Sigmoid colon (tissue), 7 donors: ENCODE measurements at places on chromosomes 4 and X. TPM values are rescaled to one million over a fixed set of nuclear protein-coding genes. Genes with fewer than 3 reads are reported as not detected.

Gene GCNA
- 4.5 TPM for total RNA-seq

Gene PFKFB1
- 0.55 TPM for total RNA-seq

Gene OTUD6A
- not detected for total RNA-seq

Gene MAGEB18
- not detected for total RNA-seq

DNA sequence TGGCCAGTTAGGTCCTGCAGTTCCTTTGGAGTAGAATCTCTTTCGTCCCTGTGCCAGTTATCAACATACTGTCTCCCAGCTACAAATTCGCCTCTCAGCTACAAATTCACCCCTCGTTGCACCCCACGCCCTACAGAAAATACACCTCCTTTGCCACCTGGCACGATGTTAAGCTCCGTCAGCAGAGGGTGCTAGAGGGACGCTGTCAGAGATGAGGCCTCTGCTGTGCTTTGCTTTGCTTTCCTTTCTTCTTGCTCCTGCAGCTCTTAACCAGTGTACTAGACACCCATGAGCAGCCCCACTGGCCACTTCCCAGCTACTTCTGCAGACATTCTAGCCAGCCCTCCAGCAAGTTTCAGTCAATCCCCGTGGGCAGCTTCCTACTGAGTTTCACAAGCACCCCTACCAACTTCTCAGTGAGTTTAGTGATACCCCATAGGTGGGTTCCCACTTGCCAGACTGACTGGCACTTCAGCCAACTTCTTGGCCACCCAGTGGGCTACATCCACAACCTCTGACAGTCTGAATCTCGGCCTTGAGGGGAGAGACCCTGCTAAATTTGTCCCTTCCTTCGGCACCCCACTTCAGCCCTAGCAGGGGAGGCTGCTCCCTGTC is 21.8 kb downstream of the HAUS3 start:
- H3K27ac ChIP-seq, result no peak overlapping the region
- no peak overlapping the region for H3K4me3 ChIP-seq
- peaks cover 7% of the 10 kb centered on the region for H3K4me1 ChIP-seq
- H3K27me3 ChIP-seq, result no peaks in the 10 kb centered on the region

Gene MAOB
- total RNA-seq, result 29.0 TPM

DNA sequence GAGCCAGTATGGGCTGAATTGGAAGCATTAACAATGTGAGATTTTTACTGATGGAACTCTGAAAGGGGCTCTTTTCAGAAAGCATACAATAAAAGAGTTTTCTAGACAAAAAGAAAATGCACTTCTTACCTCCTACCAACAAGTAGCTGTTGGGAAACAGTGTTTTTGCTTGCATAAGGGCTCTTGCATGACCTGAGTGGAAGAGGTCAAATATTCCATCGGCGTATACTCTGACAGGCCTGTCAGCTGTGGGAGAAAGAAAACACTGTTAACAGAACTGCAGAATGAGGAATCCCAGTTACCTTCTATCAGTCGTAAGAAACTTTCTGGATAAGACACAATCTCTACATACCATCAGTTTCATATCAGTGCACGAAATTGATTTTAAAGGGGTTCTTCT is 39.5 kb downstream of the PCYT1B start:
- no peak for DNase-seq
- no peak overlapping the region for H3K4me3 ChIP-seq
- no peaks in the 10 kb centered on the region for H3K4me1 ChIP-seq
- H3K27ac ChIP-seq, result no peak overlapping the region

GRCh38 chr4:43766648-43767047 is 682.0 kb downstream of the KCTD8 start:
- H3K4me3 ChIP-seq, result no peak overlapping the region
- no peak overlapping the region for H3K27ac ChIP-seq
- no peaks in the 10 kb centered on the region for H3K27me3 ChIP-seq
- H3K36me3 ChIP-seq, result no peaks in the 10 kb centered on the region

Gene MAGIX
- 3.1 TPM for total RNA-seq
